Aorta (tissue), 5 donors: ENCODE measurements at places on chromosomes 11 and 22. TPM values are rescaled to one million over a fixed set of nuclear protein-coding genes. Genes with fewer than 3 reads are reported as not detected.

GRCh38 chr11:76787271-76787670, 4.1 kb downstream of the TSKU start:
- peak; percentile 17 for DNase-seq

- DNase-seq = peak; percentile 34
These were observed 4274.9 kb upstream of the OR11H1 start for GRCh38 chr22:11253000-11253511.

The CCND1 gene
- 102 TPM for total RNA-seq

GRCh38 chr11:57487021-57487778, 26.9 kb downstream of the RTN4RL2 start:
- no peak for DNase-seq

The CCDC116 gene
- 1.8 TPM for total RNA-seq

DNA sequence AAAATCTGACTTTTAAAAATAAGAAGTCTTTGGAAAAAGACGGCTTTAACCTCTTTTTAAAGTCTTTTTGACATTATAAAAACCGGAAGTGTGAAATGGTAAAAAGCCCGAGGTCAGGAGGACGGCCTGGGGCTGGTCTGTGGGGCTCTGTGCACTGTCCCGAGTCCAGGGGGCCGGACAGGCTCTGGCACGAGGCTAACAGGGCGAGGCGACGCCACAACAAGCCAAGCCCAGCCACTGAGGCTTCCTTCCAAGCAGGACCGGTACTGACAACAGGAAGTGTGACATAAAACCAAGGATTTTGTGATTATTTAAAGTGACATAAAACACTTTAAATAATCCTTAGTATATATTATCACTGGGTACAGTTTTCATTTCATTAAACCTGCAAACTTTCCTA, 39.2 kb downstream of the BRD1 start:
- DNase-seq = peak; percentile 90

The TTC36 gene
- 0.42 TPM for total RNA-seq

The LRRC32 gene
- 130 TPM for total RNA-seq

The TMEM45B gene
- 0.19 TPM for total RNA-seq
